ENCODE measurements at places on chromosomes 1 and 21. TPM values are rescaled to one million over a fixed set of nuclear protein-coding genes. Genes with fewer than 3 reads are reported as not detected.

GRCh38 chr1:226425431-226426031 lies 17.6 kb upstream of the PARP1 start:
- no peak for DNase-seq

DNA sequence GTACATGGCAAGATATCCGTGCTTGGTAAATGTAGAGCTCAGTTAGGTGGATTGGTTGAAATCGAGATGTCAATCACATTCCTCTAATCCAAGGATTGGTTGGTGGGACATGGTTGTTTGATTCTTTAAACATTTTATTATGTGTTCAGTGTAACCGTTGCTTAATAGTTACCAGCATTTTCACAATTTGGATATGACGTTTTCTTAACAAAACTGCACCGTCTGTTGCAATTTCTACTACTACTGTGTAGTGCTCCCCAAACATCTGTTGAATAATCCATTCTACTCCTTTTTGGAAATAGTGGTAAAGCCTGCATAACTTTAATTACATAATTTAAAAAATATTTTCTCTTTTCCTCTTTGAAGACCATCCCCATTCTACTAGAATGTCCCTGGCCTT lies 16.3 kb downstream of the OR2B11 start:
- DNase-seq = no peak

DNA sequence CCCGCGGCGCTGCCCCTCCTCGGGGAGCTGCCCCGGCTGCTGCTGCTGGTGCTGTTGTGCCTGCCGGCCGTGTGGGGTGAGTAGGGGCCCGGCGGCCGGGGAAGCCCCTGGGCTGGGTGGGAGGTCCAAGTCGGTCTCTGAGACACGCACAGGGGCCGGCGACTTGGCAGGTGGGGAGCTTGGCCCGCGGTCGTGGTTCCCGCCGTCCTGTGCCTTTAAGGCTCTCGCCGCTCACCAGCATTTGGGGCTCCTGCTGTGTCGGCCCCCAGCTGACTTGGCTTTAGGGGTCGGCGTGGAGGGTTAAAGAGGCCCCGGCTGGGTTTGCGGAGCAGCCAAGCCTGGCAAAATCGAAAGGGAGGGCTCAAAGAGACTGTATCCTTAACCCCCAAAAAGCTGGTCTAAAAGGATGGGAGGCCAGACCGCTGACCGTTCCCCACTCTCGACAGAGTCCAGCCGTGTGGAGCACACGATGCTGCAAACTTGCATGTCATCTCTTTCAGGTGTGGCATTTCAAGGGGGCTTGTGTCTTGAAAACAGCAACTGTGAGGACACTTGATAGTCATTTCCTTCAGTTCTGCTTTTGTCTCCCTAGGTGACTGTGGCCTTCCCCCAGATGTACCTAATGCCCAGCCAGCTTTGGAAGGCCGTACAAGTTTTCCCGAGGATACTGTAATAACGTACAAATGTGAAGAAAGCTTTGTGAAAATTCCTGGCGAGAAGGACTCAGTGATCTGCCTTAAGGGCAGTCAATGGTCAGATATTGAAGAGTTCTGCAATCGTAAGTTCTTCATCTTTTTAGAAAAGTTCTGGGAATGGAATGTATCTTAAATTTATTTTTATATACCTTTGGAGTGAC lies 540 bp downstream of the CD55 start:
- no peak for DNase-seq

DNA sequence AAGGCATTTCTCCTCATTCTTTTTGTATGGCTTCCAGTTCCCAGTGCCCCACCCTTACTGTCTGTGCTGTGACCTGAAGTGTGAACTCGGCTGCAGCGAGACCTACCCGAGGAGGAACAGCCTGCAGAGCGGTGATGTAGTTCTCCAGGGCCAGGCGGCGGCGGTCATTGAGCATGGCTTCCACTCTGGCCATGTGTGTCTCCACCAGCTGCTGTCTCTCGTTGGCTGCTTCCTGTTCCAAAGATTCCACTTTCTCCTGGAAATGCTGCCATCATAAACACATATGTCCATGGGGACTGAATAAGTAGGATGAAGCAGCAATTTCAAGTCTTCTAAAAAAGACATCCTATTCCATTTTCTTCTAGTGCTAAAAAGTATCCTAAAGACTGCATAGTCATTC lies 195.6 kb downstream of the APP start:
- DNase-seq = no peak

DNA sequence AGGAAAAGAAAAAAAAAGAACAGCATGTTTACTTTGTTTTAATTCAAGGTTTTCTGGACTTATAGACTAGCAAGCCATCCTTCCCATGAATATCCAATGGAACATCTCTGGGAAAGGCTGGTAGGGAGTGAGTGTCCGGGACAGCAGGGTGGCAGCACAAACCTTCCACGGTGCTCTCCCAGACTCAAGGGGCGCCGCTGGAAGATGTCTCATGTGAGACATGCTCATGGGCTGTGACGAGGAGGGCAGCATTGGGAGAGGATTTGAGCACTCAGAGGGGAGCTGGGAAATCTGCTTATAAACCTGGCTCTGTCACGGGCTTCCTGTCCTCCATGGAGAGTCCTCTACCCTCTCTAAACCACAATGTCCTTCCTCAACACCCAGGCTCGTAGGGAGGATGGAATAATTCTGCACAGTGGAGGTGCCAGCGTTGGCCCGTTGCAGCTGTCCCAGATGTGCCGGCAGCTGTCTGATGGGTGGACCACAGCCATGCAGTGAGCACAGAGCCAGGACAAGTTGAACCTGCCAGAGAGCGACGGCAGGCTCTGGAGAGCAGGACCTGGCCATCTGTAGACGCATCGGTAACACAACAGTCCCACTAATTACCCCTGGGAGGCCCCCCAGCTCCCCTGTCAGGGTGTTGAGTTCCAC lies 100.1 kb upstream of the IGSF21 start:
- DNase-seq = no peak

- no peak for DNase-seq
Observed at GRCh38 chr1:238568735-238569134, 678.0 kb upstream of the ZP4 start.

DNA sequence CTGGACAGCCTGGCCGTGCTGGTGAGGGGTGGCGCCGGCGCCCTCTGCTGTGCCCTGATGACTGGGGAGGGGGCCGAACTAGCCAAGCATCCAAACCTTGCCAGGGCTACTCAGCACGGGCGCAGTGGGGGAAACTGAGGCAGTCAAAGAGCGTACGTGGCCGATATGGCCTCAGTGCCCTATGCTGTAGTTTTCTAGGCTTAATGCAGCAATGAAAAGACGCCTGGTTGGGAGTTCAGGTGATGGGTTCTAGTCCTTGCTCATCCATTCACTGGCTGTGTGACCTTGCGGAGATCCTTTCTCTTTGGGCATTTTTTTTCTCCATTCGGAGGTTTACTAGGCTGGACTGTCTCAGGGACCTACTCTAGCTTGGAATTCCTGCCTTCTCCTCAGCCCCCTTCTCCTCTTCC lies 822 bp downstream of the MTX1 start:
- no peak for DNase-seq

COG2 gene
- polyA plus RNA-seq = 29.0 TPM

SPRR2G gene
- not detected for polyA plus RNA-seq

PLCH2 gene
- not detected for polyA plus RNA-seq

UBE2U gene
- not detected for polyA plus RNA-seq
